ENCODE measurements at places on chromosomes 11 and 22. TPM values are rescaled to one million over a fixed set of nuclear protein-coding genes. Genes with fewer than 3 reads are reported as not detected.

GRCh38 chr22:19407649-19408606, 23.6 kb downstream of the HIRA start:
- H3K36me3 ChIP-seq, result peaks cover 30% of the 10 kb centered on the region
- peak; percentile 13 for DNase-seq
- H3K4me1 ChIP-seq, result no peaks in the 10 kb centered on the region
- no peak overlapping the region for H3K27ac ChIP-seq

Gene FLRT1
- total RNA-seq, result 0.76 TPM

DNA sequence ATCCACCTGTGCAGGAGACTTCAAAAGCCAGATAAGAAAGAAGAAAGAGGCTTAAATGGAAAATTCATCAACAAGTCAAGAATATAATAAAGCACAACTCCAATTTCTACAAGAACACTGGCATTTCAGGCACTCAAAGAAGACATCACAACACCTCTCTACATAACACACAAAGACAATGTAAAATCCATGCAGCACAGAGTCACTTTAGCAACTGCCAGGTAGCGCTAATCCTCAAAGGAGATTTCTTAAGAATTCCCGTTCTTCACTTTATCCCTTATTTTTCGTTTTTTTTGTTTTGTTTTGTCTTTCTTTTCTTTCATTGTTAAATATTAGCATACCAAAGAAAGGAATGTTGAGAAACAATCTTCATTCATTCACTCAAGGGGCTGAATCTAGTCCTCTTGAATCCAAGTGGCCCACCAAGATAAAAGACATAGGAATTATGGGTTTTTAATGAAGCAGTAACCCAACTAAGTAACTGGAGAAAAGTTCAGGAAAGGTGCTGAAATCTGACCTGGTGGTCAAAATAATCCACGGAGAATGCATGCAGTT, 95.0 kb downstream of the CADM1 start:
- H3K27me3 ChIP-seq, result no peaks in the 10 kb centered on the region
- H3K36me3 ChIP-seq, result no peaks in the 10 kb centered on the region
- no peak for DNase-seq
- H3K27ac ChIP-seq, result no peak overlapping the region

GRCh38 chr11:1262172-1263006, 39.5 kb downstream of the MUC5B start:
- H3K4me1 ChIP-seq, result no peaks in the 10 kb centered on the region
- H3K27me3 ChIP-seq, result no peaks in the 10 kb centered on the region
- 0 out of 2 replicates have a peak overlapping the region, but pooled peaks have one; percentile 18 for H3K4me3 ChIP-seq
- peak; percentile 48 for DNase-seq

DNA sequence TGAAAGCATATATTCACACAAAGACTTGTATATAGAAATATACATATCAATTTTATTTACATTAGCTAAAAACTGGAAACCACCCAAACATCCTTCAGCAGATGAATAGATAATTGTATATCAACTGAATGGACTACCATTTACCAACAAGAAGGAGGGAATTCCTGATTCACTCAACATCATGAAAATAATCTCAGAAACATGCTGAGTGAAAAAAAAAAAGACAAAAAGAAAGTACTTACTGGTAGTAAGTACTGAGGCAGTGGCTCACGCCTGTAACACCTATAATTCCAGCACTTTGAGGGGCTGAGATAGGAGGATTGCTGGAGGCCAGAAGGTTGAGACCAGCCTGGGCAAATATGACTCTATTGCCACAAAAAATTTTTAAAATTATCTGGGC, 7.4 kb upstream of the IPO7 start:
- H3K4me1 ChIP-seq, result no peaks in the 10 kb centered on the region
- DNase-seq, result no peak
- no peaks in the 10 kb centered on the region for H3K27me3 ChIP-seq
- no peak overlapping the region for H3K4me3 ChIP-seq
- H3K36me3 ChIP-seq, result no peaks in the 10 kb centered on the region

DNA sequence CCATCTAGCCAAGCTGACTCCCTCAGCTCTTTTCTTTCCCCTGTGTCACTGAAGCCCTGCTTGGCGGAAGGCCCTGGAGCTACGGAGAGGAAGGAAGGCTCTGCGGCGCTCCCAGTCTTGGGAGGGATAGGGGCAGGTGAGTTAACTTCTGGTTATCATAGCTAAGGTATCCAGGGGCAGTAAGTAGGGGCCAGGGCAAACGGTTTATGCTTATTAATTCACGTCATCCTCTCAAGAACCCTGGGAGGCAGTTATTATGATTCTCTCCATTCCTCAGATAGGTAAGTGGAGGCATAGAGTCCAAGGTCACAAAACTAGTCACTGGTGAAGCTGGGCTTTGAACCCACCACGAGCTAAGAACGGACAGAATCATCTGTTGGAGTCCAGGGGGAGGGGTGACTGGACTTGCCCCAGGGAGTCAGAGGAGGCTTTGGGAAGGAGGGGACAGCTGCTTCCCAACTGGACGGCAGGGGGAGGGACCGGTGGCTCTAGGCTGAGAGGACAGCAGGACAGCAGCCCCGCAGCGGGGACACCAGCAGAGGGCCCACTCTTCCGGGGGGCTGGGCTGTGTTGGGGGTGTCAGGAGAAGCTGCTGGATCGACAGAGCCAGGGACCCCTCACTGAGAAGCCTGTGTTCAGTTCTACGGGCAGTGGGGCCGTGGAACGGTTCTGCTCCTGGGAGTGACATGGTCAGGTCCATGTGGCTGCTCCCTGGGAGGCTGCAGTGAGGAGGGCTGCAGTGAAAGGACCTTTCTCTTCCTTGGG, 3.5 kb downstream of the BAIAP2L2 start:
- DNase-seq, result peak; percentile 44
- H3K4me3 ChIP-seq, result no peak overlapping the region
- H3K27ac ChIP-seq, result no peak overlapping the region
- peaks cover 11% of the 10 kb centered on the region for H3K4me1 ChIP-seq

Gene HTR3B
- total RNA-seq, result not detected

Gene SCGB1A1
- not detected for total RNA-seq

Gene TNNI2
- 20.2 TPM for total RNA-seq

DNA sequence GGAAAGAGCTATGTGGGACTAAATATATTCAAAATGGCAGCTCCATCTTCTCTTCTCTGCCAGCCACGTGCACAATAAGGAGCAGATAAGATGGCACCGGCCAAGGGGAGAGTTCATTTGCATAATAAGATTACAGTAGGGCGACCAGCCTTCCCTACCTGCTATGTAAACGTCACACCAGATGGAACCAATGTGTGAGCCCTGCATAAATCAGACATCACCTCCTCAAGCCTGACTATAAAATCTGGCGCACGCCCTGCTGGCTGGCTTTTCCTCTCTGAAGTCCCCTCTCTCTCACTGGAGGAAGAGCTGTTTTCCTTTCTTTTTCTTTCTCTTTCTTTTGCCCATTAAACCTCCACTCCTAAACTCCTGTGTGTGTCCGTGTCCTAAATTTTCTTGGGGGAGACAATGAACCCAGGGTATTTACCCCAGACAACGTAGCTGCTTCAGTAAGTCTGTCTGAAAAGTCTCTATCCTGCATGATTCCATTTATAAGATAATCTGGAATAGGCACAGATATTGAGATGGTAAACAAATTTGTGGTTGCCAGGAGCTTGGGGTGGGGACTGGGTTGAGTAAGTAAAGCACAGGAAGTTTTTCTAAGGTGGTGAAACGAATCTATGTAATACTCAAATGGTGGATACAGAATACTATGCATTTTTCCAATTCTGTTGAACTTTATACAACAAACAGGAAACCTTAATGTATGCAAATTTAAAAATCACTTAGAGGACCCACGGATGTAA, 670.0 kb upstream of the KIRREL3 start:
- no peaks in the 10 kb centered on the region for H3K27me3 ChIP-seq
- H3K27ac ChIP-seq, result no peak overlapping the region
- H3K4me1 ChIP-seq, result no peaks in the 10 kb centered on the region
- no peak for DNase-seq
- no peaks in the 10 kb centered on the region for H3K36me3 ChIP-seq

Gene GGT1
- 2.6 TPM for total RNA-seq

Gene TPBGL
- not detected for total RNA-seq

- no peak overlapping the region for H3K4me3 ChIP-seq
- no peaks in the 10 kb centered on the region for H3K4me1 ChIP-seq
- H3K27ac ChIP-seq, result no peak overlapping the region
- no peak for DNase-seq
These were observed 33.8 kb downstream of the CASP4 start for GRCh38 chr11:104934594-104934993.

Gene HORMAD2
- not detected for total RNA-seq

DNA sequence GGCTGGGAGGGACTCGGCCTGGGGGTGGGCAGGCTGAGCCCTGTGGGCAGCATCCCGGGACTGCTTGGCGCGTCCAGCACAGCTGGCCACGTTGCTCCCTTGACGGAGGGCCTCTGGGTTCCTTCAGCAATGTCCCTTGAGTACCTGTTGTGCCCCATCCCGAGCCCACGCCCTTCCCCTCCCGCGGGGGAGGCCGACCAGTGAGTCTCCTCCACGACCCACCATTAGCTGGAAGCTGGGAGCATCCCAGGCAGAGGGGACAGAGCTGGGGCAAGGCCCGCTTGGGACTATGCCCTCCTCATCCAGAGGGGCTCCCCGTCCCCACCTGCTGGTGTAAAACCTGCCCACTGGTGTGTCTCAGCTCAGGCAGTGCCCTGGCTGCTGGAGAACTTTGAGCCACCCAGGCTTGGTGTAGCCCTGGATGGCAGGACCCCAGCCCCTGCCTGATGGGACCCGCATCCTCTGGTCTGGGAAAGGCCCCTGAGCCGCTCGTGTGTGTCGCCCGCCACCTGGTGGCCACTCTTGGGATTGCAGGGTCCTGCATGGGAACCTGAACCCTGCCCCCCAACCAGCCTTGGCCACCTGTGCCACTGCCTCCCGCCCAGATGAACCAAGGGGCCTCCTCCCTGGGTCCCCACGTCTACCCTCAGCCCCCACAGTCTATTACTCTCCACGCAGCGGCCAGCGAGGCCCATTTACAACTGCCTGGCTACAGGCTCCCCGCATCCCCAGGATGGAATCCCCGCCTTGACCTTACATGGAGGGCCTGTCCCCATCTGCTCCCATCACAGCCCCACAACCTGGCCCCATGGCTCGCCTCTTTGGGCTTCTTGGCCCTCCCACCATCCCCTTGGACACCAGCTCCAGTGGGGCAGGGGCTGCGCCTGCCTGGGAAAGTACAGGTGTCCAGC, 16.6 kb upstream of the ARHGAP8 start:
- H3K27me3 ChIP-seq, result no peaks in the 10 kb centered on the region
- H3K4me3 ChIP-seq, result no peak overlapping the region
- peak; percentile 84 for DNase-seq
- peaks cover 13% of the 10 kb centered on the region for H3K4me1 ChIP-seq
- peaks cover 10% of the 10 kb centered on the region for H3K36me3 ChIP-seq

DNA sequence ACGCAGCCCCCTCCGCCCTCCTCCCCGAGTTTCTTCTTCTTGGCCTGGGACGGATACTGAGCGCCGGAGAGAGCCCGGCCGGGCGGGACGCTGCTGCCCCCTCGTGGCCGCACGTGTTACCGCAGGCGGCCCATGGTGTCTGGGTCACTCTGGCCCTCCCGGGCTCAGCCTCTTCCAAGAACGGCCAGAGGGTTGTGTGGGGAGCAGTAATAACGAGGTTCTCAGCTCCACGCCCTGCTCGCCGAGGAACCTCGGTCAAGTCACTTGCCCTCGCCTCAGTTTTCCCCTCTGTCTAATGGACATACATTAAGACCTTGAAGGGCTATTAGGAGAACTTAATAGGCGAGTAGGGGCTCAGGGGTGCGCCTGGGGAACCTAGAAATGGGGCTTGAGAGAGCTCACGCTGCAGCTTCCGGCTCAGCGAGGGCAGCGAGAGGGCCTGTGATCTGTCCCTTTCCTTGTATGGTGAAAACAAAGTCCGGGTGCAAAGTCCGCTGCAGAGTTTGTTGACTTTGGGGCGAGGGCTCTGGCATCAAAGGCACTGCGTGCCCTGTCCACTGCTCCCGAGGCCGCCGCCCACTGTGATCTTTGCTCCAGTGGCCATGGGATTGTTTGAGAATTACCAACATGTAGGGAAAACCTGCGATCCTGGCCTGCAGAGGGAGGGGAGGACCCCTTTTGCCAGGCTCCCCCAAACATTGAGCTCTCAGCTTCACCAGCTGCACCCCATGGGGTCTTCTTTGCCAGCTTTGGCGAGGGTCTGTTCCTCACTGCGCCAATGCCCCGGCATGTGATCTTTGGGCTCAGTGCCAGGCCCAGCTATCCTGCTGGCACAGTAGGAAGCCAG, 14.4 kb upstream of the LRP5 start:
- H3K27ac ChIP-seq, result no peak overlapping the region
- peak overlapping the region; percentile 17 for H3K4me3 ChIP-seq
- H3K27me3 ChIP-seq, result no peaks in the 10 kb centered on the region
- peak; percentile 88 for DNase-seq
- H3K4me1 ChIP-seq, result peaks cover 12% of the 10 kb centered on the region

DNA sequence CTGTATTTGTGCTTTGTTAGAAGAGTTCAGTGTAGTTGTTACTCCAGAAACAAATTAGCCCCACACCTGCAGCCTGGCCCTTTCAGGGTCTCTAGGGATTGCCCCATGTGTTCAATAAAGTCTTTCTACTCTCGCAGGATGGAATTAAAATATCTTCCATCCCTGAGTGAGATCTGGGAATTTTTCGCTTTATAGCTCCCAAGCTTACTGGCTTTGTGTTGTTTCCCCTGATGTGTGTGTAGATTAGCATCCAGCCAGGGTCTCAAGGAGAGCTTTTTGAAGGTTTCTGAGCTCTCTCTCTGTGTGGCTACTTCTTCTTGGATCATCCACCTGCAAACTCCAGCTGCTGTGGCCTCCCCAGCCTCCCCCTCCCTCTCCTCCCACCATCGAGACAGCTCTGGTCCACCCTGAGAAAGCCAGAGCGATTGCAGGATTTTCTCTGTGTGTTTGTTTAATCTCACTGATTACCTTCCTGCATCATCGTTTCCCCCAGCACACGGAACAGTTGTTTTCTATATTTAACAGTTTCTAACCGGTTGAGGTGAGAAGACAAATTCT, 553.5 kb downstream of the TBC1D22A start:
- no peaks in the 10 kb centered on the region for H3K36me3 ChIP-seq
- H3K27ac ChIP-seq, result no peak overlapping the region
- H3K4me3 ChIP-seq, result no peak overlapping the region
- H3K4me1 ChIP-seq, result no peaks in the 10 kb centered on the region

DNA sequence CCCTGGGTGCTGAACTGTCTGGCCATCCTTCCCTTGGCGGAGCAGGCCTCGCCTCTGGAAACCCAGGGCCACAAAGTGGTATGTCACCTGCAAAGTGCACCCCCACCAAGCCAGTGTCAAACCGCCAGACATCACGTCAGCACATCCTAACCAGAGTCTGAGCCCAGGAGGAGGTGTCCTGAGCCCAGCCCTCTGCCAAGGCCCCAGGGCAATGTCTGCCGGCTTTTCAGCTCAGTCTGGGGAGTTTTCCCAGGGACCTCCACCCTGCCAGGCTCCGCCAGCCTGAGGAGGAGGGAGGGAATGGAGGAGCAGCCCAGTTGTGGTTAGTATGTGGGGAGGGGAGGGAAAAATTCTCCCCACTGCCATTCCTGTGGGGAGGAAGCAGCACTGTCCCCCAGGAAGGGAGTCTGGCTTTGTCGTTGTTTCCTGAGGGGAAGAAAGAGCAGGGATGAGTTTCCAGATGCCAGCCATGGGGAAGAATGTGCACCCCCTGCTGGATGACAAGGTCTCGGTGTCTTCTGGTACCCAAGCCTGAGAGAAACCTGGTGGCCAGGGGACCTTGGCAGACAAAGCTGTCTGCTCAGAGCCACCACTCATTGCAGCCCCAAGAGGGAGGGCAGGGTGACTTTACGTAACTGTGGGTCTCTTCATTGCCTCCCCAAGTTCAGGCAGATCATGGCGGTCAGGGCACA, 81.4 kb upstream of the CD82 start:
- no peaks in the 10 kb centered on the region for H3K4me1 ChIP-seq
- H3K36me3 ChIP-seq, result no peaks in the 10 kb centered on the region

Gene SAMM50
- 49.1 TPM for total RNA-seq

All from SJCRH30 (cell line).